Transverse colon (tissue), 4 donors: ENCODE measurements at places on chromosomes 3 and 15. TPM values are rescaled to one million over a fixed set of nuclear protein-coding genes. Genes with fewer than 3 reads are reported as not detected.

DNA sequence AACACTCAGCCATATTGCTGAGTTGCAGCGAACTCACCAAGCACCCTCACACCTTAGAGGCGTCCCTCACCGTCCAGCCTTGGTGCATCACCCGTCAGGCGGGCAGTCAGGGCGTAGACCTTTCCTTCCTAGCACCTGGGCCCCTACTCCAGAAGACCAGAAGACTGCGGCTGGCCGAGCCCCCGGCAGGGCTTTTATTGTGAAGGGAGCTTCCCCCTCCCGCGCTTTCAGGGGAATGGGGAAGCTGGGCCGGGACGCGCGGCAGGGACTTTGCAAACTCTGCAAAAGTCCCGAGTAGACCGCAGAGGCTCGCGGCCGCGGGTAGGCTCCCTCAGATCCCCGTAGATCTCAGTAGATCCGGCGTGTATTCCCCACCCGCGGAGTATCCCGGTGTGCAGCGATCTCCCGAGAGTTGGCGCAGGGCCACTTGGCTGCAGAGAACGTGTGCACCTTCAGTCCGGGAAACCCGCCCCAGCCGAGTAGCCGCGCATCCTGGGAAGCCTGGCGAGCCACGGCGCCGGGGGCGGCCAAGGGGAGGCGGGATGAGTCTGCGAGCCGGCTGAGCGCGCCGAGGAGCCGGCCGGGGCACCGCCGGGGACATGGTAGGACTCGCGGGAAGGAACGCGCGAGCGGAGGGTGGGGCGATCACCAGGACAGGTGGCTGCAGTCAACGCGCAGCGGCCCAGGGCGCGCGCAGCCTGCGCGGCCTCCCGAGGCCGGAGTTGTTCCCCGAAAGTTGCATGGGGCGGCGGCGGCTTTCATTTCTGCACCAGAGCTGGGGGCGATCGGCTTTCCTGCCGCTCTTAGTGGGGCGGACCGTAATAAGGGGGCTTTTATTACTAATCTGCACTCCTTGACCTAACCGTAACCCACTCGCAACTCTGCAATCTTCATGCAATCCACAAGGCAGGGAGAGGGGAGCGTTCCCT, at the start of gene GASK1A:
Gene GASK1A (plus strand): TSS at position 268 of the 929 bp plus-strand sequence. CDS start 332 bp downstream, at position 600.
- DNase-seq: peak; percentile 37

GRCh38 chr15:36769098-36769497, 189.7 kb downstream of the CDIN1 start:
- no peak for DNase-seq

DNA sequence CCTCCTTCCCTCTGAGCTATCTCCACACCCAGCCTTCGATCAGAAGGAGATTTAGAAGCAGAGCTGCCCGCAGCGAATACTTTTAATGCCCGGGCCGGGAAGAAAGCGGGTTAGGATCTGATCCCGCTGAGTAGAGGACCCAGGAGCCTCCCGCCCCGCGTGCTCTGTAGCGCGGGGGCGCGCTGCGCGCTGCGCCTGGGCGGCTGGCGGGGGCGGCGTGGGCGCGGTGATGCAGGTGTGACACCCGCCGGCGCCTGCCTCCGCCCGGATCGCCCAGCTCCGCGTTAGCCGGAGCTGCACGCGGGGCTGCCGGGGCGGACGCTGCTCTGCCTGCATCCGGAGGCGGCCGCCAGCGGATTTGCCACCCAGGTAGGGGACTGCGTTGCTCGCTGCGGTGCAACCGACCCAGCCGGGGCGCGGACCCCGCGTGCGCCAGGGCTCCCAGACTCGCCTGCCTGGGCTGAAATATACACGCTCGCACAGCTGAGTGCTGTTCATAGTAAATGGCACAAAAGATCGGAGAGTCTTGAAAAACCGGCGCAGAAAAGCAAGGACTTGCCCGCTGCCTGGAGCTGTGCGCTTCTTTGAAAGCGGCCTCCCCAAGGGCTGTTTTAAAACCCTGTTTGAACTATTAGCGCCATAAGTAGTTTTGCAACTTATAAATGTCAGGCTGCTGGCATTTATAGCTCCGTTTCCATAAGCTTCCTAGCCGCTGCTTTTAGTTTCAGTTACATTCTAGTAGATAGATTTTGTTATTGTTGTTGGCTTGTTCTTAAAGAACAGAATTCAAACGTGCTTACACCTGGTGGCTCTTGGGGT, at the start of gene SV2B:
Gene SV2B (plus strand): TSS at position 263 of the 819 bp plus-strand sequence. CDS start 126,007 bp downstream, outside the sequence.
- DNase-seq: no peak

DNA sequence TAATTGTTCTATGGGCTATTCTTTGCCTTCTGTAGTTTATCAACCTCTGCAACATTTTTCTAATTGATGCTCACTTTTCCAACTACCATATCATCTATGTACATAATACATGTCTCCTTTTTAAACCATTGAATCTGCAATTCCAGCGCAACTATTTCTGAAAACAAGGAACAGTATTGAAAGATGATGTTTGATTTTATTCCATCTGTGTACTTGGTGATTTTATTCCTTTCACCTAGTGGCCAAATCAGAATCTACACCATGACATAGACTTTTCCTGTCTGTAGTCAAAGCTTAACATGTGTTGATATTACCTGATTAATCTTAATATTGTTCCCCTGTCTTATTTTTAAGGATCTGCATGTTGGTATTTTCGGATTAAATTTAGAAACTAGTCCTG, 13.0 kb downstream of the NKTR start:
- DNase-seq: no peak

GRCh38 chr3:40768536-40768935, 243.8 kb downstream of the ZNF621 start:
- DNase-seq: no peak

- DNase-seq: no peak
Measured at GRCh38 chr3:196142202-196142956, 60.5 kb upstream of the TFRC start.

DNA sequence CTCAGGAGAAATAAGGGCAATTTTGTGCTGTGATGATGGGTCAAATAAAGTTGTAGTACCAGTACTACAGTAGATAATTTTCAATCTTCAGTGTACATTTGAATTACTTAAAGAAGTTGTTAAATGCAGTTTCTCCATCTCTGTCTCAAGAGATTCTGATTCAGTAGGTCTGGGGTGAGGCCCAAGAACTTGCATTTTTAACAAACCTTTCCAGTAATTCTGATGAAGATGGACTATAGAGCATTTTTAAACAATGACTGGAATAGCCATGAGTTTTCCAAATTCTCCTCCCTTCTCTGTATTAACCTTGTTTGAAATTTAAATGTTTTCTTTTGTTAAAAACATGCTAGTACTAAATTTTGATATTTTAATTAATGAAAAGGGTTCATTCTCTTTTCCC, 127.0 kb upstream of the CD96 start:
- DNase-seq: no peak

DNA sequence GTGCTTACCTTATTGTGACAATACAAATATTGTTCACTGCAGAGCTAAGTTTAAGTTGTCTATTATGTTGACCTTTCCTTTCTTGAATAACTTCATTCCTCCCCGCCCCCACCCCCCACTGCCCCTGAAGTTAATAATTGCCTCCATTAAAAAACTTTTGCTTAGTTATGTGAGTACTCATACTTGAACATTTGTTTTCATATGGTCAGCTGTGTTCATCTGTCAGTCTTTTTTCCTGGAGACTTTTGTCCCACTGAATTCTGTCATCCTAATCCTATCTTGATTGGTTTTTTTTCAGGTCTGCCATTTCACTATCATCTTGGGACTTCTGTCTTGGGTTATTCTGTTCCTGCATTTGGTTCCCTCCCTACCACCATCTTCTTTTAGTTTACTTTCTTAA, 8.5 kb downstream of the SLC25A36 start:
- DNase-seq: no peak

GRCh38 chr15:77715051-77715450, 82.3 kb upstream of the LINGO1 start:
- no peak for DNase-seq

DNA sequence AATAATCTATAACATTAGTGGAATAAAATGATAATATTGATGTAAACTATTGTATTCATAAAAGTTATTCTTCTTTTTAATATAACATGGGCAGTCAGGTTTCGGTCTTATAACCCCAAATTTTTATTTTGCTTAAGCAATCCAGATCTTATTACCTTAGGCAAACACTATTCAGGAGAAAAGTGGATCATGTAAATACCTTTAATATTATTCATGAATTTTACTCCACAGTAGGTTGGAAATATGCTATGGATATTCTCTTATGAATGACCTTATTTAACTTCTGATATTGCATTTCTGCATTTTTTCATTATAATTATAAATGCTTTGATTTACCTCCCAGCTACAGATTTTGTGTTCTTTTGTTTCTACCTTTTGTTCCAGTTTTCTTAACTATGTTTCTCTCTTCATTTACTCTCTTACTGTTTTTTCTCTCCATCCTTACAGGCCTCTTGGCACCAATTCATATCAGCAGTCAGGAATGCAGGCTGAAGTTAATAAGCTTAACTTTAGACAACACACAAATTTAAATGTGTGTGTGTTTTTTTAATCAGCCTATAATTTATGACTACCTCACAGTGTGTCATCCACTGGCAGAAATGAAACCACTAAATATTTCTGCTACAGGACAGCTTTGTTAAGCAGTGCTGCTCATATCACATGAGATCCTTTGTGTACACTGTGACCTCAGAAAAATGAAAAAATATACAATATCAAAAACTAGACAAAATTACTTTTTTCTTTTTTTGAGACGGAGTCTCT, 111.0 kb downstream of the NSUN3 start:
- DNase-seq: no peak

IQCF5 gene
- not detected for total RNA-seq

GOLGA6L10 gene
- total RNA-seq: 17.1 TPM

XPC gene
- 54.8 TPM for total RNA-seq

TLNRD1 gene
- total RNA-seq: 22.4 TPM

ATP13A5 gene
- not detected for total RNA-seq

KLF15 gene
- total RNA-seq: 19.5 TPM

BOC gene
- total RNA-seq: 77.4 TPM

MAGEL2 gene
- 4.5 TPM for total RNA-seq

IGDCC3 gene
- total RNA-seq: not detected
